ENCODE measurements at places on chromosomes 1 and 21.

DNA sequence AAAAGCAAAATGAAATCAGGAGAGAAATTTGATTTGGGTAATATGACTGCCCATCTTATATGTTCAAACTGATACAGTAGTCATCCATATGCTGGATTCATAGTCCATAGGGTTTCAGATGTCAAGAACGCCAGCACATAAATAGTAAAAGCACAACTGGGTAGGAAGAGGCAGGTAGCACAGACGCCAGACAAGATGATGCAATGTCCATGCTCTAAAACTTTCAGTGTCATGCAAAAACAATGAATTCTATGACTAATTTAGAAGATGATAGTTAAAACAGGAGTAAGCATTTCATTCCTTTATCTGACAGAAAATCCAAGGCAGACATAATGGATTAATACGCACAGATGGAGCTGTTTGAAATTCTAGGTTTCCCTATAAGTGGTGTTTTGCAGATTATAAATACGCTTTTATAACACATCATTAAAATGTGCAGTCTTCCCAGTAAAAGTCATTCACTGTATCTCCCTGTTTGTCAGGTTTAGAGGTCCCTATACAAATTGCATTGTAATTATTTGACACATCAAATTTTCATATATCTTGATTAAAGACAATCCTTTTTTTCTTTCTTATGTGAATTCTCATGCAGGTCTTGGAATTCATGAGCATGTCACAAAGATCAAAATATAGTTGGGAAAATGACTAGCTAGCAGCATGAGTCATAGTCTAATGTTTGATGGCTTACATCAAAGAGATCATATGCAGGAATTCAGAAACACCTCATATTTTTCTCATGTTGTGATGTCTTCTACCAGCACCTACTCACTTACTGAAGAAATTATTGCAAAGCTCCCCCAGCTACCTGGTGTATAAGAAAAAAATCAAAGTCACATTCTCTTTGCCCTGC is 139.9 kb downstream of the DSCAM start:
- no peak for DNase-seq

DNA sequence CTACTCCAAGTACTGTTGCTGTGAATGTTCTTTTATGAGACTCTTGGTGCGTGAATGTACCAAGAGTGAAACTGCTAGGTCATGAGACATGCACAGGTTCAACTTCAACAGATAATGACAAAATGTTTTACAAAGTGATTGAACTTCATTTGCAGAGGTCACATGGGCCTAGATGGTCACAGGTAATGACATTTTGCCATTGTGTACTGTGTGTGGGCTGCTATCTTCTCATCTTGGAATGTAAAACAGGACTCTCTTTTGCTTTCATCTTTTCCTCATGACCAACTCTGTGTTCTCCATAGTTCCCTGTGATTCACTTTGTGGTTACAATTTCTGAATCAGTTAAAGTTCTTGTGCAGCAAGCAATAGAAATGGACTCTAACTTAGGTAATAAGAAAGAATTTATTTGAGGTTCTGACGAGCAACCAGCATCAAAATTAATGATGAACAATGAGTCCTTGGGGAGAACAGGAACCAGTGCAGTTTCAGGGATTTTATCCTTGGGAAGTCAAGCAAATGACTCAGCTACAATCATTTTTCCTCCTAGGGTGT is 16.2 kb upstream of the TSNAX start:
- no peak for DNase-seq

- no peak for DNase-seq
These were observed 47.3 kb downstream of the LYPLAL1 start for GRCh38 chr1:219220945-219221344.

DNA sequence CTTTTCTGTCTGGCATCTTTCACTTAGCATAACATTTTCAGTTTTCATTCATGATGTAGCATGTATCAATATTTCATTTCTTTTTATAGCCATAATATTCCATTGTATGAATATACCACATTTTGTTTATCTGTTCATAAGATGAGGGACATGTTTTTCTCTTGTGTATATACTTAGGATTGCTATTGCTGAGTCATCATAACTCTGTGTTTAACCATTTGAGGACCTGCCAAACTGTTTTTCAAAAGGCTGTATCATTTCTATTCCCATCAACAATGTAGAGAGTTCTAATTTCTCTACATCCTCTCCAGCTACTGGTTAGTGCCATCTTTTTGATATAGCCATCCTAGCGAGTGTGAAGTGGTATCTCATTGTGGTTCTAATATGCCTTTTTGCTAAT is 26.2 kb downstream of the MPZL1 start:
- no peak for DNase-seq

DNA sequence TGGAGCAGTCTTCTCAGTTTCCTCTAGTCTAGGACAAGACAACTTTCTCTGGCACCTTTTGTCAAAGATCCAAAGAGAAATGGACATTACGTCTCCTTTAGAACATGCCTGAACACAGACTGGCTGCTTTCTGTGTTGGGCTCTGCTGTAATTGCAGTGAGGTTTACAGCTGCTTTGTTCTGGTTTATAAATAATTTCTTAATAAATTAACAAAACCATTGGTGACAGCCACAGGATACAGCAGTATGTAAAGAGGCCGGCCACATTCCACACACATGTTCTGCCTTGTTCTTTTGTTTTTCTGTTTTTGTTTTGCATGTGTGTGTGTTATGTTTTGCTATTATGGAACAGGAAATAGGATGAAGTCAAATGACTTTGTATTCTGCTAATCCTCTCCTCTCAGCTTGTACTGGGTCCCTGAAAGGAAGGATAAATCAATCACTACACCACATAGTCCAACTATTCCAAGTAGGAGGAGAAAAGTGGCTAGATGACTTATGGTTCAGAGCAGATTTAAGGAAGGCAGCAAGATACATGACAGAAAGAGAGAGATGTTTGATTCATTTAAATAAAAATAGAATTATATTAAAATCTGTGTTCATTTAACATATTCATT is 161.5 kb upstream of the ESRRG start:
- no peak for DNase-seq

DNA sequence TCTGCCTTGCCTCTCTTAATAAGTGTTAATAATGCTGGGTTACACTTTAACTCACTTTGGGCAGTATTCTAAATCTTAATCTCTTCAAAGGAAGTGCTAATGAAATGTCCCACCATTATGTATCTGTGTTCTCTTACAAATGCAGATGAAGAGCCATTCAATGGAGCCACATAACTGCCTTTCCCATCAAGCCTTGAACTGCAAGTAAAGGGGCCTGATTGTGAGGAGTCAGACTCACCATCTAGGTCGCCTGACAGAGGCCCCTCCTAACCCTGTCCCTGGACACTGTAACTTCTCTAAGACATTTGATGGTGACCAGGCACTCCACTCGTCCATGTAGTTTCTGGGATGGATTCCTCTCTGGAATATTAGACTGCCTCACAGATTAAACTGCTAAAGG is 329.4 kb downstream of the KIF26B start:
- DNase-seq: no peak

DNA sequence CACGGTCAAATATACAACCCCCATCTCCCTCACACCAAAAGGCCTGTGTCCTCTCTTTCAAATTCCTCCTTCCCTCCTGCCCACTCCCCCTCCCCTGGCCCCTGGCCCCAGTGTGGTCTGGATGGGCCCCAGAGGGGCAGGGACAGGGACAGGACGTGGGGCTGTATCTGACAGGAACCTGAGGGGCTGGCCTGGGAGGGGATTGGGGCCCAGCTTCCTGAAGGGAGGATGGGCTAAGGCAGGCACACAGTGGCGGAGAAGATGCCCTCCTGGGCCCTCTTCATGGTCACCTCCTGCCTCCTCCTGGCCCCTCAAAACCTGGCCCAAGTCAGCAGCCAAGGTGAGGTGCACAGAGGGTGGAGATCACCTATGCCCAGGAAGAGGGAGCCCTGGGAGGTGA is at the start of gene MPL:
Gene MPL, plus strand, starts transcription at position 231 of the 400 bp plus-strand sequence. Its CDS starts 31 bp downstream, at position 262.
- no peak for DNase-seq

DNA sequence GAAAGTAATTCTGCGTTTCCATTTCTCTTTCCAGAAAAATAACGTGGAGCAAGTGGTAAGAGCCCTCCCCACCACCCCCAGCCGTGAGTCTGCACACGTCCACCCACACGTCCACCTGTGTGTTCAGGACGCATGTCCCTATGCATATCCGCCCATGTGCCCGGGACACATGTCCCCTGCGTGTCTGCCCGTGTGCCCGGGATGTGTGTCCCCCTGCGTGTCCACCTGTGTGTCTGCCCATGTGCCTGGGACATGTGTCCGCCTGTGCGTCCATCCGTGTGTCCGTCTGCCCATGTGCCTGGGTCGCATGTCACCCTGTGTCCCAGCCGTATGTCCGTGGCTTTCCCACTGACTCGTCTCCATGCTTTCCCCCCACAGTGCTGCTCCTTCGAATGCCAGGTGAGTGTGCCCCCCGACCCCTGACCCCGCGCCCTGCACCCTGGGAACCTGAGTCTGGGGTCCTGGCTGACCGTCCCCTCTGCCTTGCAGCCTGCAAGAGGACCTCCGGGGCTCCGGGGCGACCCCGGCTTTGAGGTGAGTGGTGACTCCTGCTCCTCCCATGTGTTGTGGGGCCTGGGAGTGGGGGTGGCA is 5.6 kb downstream of the COL6A1 start:
- DNase-seq: no peak

- DNase-seq: no peak
These were observed 42.2 kb downstream of the CLDN14 start for GRCh38 chr21:36437745-36438128.

DNA sequence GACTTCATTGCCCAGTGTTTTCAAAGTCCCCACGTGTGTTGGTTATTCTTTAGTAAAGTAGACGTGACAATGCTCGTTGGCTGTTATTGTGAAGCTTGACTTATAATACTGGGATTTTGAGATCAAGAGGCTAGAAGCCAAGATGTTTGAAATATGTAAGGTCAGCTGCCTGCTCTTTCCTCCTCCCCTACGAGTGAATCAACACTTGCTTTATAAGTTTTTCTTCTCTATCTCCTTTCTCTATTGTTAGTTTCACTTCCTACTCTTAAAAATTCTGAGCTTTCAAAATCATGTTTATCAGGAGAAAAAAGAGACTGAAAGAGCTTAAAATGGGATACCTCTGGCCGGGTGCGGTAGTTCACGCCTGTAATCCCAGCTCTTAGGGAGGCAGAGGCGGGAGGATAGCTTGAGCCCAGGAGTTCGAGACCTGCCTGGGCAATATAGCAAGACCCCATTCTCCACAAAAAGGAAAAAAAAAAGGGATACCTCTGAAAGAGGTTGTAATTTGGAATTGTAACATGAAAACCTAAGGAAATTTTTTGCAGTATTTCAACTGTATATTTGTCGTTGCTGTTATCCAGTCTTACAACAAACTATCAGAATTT is 72.0 kb downstream of the EPB41 start:
- no peak for DNase-seq

GRCh38 chr1:19664453-19665185 is at the start of gene HTR6:
HTR6 (plus strand) TSS chr1:19664875; CDS start chr1:19665754, 879 bp downstream.
- no peak for DNase-seq

GRCh38 chr1:147676311-147677085 is 6.2 kb upstream of the ACP6 start:
- no peak for DNase-seq

Data from Kasumi-1 (cell line).